ENCODE measurements at places on chromosomes 5 and 9.

GRCh38 chr9:127451608-127451857 is 223 bp downstream of the LRSAM1 start:
- no peak for DNase-seq

DNA sequence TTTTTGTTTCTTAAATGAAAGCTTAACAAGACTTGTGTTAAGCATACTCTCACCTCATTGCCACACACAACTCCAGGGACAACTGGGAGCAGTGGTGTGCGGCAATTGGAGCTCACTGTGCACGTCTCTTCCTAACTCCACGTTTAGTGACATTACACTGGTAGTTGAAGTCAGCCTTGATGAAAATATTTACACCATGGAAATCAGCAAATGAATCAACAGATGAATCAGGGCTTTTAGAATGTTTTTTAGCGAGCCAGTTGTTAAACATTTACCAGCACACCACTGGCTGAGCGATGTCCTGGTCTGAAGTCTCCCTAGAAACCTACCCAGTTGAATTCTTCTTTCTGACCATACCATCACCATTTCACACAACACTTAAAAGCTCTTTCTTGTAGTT is 67.3 kb downstream of the KLHL3 start:
- no peak for DNase-seq

GRCh38 chr5:83503662-83504061 is 32.1 kb downstream of the VCAN start:
- DNase-seq, result no peak

DNA sequence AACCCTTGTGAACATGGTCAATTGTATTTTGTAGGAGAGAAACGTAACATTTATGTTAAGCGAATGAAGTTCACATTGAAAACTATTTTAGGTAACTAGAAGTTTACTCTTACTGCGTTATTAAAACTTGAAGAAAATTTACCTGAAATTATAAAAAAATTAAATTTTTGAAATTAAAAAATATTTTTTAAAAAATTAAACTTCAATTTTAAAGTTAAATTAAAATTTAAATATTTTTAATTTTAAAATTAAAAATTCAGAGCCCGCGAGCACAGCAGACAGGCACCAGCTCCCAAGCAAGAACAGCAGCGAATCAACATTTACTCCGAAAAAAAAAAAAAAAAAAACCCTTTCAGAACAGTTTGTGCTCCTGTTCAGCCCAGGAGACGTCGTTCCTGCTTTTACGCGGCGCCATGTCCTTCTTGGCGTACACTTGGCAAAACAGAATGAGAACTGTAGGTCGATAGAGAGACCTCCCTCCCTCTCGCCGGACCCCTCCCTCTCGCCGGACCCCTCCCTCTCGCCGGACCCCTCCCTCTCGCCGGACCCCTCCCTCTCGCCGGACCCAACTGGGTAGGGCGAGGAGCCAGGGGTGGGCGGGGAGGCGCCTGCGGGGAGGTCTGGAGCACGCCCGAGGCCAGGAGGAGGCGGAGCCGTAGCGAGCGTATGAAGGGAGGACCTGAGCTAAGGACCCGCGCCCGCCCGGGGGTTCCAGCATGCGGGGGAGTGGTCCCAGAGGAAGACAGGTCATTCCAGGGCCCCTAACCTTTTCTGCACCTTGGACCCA is 235.8 kb downstream of the ROR2 start:
- no peak for DNase-seq

- DNase-seq, result no peak
These were observed 608 bp downstream of the ELOVL7 start for GRCh38 chr5:60843386-60843935.

- DNase-seq, result no peak
These were observed 3.4 kb downstream of the IL4 start for GRCh38 chr5:132677191-132677590.

DNA sequence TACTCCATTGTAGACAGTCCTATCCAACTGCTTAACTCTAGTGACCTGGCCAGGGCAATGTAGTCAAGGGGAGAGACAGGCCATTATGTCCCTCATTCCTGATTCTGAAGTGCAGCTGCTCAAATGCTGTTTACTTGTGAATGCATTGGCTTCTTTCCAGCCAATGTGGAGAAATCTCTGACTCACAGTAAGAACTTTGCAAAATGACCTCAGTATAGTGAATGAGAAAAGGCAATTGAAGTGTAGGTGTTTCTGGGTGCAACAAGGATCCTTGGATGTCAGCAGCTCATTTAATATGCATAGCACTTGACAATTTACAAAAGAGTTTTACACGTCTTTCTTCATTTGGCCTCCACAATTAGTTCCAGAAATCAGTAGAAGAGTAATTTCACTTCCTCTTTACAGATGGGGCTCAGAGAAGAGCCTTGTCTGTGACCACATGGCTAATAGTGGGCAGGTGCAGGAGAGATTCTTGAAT is 367.2 kb downstream of the OSTF1 start:
- DNase-seq, result no peak

DNA sequence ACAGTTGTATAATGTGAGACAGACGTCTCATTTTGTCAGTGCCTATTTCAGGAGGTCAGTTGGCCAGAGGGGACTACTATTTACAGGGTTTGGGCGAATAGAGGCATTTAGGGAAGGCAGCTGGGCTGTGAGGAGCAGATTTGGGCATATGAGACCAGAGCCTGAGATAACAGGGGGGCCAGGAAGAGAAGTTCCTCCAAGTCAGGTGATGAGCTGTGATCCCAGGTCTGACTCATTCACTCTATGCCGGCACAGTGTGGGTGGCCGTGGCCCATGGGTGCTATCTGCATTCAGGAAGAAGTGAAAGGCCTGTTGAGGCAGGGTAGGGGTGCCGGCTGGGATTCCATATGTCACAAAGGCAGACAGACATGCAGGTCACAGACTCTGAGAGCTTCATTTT is 142.8 kb downstream of the PDZD2 start:
- no peak for DNase-seq

GRCh38 chr5:14783691-14784090 is 87.9 kb downstream of the ANKH start:
- no peak for DNase-seq

GRCh38 chr5:175467983-175468690 is 10.2 kb upstream of the SFXN1 start:
- no peak for DNase-seq

DNA sequence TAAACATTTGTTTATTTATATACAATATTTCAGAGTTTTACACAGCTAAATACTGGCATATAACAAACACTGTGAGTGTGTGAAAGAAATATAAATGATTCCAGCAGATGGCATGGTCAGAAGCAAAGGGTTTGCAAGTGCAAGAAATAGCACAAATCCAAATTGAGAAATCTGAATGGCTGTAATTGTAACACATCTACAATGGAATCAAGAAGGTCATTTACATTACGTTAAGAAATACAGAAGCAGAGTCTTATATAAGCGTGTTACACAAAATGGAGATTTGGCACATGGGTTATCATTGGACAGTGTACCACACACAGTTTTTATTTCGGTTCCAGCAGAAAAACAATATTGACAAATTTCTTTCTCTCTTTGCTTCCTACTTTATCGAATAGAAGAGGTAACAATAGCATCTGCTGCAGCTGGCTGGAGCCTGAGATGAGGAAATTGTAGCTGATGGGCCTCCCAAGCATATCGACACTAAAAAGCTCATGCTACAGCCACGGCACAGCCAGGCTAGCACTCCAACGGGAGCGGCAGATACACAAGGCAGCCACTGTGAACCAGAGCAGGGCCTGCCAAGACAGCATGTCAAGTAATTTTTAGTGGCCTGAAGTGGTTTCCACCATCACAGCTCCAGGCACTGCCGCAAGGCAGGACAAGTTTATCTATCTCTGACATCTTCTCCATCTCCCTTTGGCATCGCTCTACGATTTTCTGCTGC is 564.6 kb upstream of the DMAC1 start:
- no peak for DNase-seq

DNA sequence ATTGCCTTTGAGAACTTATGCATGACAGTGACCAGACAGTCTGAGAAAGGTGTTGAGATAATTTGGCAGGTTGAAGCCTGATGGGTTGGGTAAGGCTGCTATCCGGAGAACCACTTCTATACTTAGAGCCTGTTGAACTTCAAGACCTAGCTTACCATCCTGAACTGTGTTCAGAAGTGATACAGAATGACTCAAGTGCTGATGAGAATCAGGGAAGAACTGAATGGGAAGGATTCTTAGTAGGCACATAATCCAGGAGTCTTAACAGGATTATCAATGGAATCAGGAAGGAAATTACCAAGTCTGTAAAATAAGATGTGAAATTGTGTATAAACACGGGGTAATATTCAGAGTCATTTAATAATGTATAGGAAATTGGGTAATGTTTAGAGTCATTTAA is 9.0 kb upstream of the PAPPA start:
- no peak for DNase-seq

DNA sequence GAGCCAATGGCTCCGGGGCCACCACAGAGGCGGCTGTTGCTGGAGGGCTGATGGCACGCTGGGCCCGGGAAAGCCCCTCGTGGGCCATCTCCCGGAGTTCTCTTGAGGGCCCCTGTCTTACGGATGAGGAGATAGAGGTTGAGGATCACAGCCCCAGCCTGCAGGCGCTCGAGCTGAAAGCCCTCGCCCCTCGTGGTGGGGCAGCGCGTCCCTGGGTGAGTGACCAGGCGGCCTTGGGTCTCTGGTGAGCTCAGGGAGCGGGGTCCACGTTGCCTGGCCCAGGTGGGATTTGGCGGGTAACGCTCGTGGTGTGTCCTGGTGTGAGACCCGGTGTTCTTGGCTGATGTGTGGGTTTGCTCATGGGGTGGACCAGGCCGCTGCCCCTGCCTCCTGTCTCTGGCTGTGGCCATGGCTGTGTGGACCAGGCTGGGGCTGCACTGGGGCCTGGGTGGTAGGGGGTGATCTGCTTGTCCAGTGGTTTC is 38.9 kb downstream of the RXRA start:
- no peak for DNase-seq

GRCh38 chr9:34591248-34591916 is 1.9 kb upstream of the CNTFR start:
- peak; percentile 81 for DNase-seq

GRCh38 chr5:41517909-41518308 is 7.5 kb upstream of the PLCXD3 start:
- DNase-seq, result no peak

DNA sequence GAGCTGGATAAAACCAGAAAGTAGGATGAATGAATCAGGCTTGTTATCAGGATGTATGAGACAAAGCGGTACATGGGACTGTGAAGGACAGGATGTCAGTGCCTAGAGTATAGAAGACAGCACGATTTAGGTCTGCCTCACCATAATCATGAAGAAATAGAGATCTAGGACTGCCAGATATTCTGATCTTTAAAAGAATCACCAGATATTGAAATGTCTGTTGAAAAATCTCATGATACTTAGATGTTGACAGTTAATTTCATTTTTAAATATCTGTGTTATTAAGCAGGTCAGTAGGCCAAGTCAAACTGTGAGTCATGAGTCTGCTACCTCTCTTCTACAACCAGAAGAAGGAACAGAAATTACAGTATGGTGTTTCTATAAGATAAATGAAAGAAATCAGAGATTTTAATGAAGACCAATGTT is 65.0 kb downstream of the ST8SIA4 start:
- no peak for DNase-seq

- DNase-seq, result no peak
These were observed 19.4 kb downstream of the LAMC3 start for GRCh38 chr9:131028221-131028884.

DNA sequence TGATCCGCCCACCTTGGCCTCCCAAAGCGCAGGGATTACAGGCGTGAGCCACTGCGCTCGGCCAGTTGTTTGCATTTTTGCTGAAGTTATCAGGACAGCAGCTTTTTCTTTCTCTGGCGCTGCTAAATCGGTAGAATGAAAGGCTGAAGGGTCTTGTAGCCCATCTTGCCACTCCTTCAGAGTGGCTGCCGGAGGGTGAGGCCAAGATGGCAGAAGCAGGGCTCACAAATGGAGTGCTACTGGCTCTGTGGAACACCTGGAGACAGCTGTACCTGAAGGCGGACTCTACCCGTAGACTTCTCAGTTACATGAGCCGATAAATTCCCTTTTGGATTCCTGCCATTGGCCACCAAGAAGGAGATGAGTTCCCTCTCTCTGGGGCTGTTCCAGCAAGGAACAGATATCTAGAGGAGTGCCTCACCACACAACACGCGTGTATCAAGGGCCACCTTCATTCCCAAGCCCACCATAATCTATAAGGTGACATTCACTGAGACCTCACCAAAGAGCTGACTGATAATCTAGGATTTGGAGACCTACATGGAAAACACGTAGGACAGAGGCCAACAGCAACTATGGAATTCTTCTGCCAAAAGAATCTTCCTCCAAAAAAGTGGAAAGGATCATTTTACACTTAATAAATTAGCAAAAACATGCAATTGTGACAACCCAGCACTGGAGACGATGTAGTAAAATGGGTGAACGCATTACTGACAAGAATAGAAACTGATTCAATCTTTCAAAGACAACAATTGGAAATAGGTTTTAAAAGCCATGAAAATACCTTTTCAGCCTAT is 21.8 kb downstream of the STK10 start:
- no peak for DNase-seq

DNA sequence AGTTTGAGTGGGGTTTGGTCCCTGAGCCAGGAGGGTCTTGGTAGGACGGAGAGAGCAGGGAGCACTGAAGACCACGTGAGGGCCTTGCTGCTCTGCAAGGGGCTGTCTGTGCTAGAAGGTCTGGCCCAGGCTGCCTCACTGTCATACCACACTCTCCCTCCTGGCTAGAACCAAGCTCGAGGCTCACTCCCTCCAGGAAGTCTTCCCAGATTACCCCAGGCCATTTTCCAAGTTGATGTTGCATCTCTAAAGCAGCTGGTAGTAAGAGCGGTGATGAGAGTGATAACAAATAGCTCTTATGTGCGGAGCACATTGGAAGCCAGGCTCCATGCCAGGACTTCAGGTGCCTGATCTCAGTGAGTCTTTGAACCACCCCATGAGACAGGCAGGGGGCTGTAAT is 6.6 kb downstream of the MYMK start:
- peak; percentile 83 for DNase-seq

GRCh38 chr5:104800440-104801048 is 1238.0 kb upstream of the NUDT12 start:
- no peak for DNase-seq

GRCh38 chr9:134317790-134318414 is 8.4 kb upstream of the RXRA start:
- no peak for DNase-seq

DNA sequence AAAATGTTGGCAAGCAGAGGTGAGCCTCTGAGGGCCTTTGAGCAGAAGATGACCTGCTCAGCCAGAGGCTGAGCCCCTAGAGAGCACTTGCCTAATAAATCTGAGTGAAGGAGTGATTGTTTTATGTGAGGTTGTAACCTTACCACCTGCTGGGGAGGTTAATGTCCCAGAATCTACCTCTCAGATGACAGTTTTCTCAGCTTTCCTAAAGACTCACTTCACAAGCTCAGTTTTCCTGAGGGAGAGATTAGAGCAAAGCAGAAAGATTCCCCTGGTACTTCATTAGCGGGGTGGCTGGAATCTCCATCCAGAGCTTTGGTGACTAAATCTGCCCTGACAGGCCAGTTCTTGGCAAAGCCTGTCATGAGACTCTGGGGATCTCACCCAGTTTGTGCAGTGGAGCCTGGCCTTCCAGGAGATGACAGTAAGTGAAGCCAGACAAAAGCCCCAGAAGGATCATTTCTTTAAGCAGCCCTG is 48.8 kb upstream of the GALNT10 start:
- no peak for DNase-seq

- no peak for DNase-seq
These were observed 10.8 kb downstream of the TCF7 start for GRCh38 chr5:134125039-134126015.
